ENCODE measurements at places on chromosomes 11 and 22.

DNA sequence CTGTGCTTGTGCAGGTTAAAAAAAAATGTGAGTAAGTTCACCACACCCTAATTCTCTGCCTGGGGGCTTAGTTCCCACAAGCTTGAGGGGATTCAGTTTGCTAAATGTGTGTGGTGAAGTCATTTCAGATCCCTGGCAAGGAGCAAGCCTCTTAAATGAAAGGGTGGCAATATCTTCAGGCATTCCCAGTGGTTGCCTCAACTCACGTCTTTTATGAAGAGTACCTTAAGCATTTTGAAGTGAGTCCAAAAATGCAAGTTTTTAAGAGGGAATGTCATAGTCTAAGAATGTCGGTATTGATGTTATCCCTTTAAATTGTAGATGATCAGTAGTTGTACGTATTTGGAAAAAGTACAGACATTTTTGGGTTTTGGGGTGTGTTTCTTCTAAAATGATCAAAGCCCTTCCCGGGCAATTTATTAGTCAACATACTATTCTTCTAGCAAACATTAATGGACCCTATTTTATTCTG is 4.9 kb downstream of the TCP11L1 start:
- DNase-seq, result no peak

- DNase-seq, result no peak
Observed at GRCh38 chr11:111329306-111330204, 31.2 kb downstream of the POU2AF3 start.

DNA sequence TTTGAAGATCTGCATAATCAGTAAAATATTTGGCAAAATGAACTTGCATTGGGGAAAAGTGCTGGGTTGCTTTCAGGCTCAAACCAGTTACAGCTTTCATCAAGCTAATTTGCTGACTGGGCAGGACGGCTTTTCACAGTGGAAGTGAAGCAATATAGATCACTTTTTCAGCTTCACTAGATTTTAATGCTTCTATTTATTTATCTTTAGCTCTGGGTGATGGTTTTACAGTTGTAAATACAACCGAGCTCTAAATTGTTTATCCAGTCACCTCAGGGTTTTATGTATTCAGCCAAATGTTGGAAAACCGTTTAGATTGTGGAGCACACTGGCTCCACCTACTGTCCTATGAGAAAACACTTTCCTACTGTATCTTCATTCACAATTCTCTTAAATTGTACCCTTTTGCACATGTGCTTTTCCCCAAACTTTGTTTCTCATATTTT is 58.2 kb downstream of the ACER3 start:
- no peak for DNase-seq

DNA sequence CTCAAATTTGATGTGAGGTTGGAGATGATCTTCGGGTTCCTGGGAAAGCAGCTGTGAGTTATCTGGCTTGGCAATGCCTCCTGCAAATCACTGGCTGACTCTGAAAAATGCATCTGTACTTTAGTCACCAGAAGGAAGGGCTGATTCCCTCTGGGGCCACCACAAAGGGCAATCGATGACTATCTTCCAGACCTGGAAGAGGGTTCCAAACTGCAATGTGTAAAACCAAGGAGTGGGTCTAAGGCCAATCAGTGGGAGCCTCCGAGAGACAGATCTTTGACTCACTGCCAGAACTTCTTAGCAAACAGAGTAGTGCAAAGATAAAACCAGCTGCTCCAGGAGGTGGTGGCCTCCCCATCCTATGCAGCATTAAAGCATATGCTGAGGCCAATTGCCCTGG is 29.1 kb upstream of the PAK1 start:
- DNase-seq, result no peak

- DNase-seq, result no peak
Observed at GRCh38 chr11:94851864-94852636, 83.9 kb downstream of the AMOTL1 start.

Measured in T-helper 17 cell (primary cell).